Activated T-cell treated with anti-CD3 and anti-CD28 coated beads, Interleukin-2, amount 50 U/mL, for 4 hours (primary cell): ENCODE measurements at places on chromosomes 4 and X.

DNA sequence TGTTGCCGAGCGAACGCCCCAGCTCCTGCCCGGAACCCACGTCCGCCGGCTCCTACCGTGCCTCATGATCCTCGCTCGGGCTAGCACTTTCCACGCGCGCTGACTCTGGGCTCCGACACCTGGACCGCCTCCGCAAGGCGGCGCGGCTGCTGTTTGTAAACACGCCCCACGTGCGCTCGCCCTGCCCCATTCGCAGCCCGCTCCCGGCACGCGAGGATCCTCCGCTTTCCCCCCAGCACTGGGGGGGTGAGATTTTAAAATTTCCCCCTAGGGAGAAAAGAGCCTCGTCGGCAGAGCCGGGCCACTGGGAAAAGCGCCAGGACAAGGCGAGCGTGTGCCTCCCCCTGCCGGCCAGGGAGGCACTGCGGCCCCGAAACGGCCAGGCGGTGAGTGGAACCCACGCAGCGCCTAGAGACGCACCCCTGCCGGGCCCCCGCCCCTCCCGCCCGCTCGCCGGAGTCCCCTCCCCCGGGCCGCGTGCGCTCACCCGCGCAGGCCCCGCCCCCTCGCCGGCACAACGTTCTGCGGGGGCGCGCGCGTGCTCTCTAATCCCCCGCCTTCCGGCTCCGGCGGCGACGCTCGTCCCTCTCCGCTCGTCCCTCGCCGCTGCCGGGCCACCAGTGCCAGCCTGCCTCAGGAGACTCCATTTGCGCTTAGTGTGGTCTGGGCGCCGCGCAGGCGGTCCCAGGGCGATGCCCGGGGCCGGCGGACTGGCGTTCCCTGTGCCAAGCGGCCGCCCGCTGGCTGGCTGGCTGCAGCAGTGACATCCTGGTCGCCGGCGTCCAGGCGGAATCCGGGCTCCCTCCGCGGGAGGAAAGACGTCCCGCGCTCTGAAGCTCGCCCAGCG, at the start of gene TIGD2:
Gene TIGD2 (plus strand): TSS at position 548 of the 847 bp plus-strand sequence. CDS start 1,442 bp downstream, outside the sequence.
- peak; percentile 86 for DNase-seq

DNA sequence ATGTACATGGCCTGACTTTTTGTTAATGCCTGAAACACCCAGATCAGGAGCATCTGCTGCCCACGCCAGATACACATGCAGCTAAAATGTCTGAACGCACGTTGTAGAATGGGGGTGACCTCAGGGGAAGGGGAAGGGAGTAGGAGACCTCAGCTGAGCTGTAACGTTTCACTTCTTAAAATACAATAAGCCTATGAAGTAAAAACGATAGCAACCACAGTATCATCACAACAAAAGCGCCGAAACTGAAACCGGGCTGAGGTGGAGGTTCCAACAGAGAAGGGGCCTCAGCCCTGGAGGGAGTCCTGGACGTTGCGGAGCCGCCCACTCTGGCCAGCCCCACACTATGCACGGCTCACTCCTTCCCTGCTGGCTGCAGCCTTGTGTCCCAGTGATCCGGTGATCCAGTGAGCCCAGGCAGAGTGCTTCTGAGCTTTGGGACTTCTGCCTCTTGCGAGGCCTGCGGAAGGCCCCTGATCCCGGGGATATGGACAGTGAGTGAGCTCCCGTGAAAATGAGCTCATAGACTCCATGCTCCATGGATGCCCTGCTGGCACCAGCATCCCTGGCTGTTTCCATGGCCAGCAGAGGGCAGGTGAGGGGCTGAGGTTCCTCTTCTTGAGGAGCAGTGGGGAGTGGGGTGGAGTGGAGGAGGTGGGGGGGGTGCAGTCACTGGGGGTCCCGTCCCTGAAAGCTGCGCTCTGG, 52.0 kb downstream of the HMX1 start:
- DNase-seq = no peak

GRCh38 chr4:28755081-28755480, 1894.4 kb downstream of the STIM2 start:
- DNase-seq = no peak

DNA sequence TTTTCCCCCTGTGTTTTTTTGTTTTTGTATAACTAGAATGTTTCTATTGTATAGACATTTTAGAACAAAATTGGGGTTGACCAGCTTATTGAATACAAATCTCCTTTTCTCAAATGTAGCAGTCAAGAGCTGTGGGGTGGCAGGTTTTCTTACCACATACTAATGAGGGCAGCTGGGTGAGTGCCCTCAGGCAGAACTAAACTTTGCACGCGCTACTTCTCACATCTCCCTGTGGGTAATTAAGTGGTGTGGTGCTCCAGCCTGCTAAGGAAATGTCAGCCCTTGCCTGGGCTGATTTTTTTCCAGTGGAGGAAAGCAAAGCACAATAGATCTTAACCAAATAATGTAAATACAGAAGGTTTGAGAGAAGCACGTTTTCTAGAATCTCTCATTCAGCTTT, 717.6 kb upstream of the TENM3 start:
- no peak for DNase-seq

- DNase-seq = no peak
Measured at GRCh38 chr4:72567821-72568675, 973 bp downstream of the ADAMTS3 start.

DNA sequence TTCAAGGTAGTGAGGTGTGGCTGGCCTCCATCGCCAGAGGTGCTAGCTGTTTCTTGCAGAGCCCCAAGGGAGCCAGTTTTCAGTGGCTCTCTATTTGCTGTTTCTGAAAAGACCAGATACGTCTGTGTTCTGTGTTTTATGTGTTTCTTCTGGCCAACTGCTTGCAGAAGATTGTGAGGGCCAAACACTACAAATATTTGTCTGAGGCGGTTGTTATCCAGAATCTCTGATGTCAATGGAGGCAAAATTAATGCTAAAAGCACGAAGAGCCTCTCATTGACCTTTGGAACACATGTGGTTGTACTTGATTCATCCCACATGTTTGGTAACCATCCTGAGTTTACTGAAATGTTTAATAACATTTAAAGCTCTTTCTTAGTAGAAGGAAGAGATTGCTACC, 113.9 kb downstream of the CT47B1 start:
- DNase-seq = no peak

GRCh38 chrX:75596178-75596577, 73.3 kb upstream of the ZDHHC15 start:
- no peak for DNase-seq

- no peak for DNase-seq
Measured at GRCh38 chrX:1325515-1326116, 11.0 kb upstream of the IL3RA start.

- DNase-seq = no peak
Measured at GRCh38 chr4:158016511-158016910, 156.3 kb downstream of the GASK1B start.

GRCh38 chr4:174058846-174059245, 224.6 kb downstream of the FBXO8 start:
- DNase-seq = no peak

GRCh38 chrX:28582511-28582910, 4.7 kb upstream of the IL1RAPL1 start:
- DNase-seq = no peak

DNA sequence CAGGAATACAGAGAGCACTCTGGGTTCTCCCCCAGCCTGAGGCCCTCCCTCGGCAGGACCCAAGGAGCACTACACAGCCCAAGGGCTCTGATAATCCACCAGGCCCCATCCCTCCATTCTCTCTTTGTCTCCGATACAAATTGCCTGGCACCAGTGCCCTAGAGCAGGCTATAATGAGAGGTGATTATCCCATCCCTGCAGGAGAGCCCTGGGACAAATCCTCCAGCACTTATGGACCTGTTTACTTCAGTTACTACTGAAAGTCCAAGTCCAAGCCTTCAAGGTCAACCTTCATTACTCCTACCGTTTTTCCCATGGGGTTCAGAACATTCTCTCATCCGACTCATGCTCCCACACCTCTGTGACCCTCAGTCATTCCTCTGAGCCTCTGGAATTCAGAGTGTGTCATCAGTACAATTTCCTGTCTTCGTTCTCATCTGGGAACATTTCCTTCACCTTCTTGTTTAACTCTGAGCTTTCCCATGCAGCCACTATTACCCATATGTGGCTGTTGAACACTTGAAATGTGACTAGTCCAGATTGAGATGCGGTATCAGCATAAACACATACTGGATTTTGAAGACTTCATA, 299.0 kb downstream of the RAPGEF2 start:
- no peak for DNase-seq

DNA sequence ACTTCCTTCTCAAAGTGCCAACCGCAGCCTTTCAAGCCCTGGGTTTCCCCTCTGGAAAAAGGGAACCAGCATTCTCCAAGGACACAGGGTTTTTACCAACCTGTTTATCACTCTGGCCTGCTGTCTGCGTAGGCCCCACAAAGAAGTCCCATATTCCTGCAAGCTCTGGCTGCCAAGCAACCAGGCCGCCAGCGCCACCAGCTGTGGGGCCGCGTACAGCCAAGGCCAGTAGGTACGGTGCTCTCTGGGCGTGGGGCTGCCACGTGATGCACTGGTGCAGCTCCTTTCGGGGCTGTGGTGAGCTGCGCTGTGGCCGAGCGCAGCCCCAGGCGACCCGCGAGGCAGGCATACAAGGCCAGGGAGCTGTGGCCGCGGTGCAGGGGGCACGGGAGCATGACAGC, 22.1 kb downstream of the LUZP4 start:
- DNase-seq = no peak

GRCh38 chrX:18149454-18149853, 71.2 kb downstream of the BEND2 start:
- DNase-seq = no peak

- no peak for DNase-seq
Measured at GRCh38 chr4:145796346-145796745, 116.4 kb downstream of the C4orf51 start.

DNA sequence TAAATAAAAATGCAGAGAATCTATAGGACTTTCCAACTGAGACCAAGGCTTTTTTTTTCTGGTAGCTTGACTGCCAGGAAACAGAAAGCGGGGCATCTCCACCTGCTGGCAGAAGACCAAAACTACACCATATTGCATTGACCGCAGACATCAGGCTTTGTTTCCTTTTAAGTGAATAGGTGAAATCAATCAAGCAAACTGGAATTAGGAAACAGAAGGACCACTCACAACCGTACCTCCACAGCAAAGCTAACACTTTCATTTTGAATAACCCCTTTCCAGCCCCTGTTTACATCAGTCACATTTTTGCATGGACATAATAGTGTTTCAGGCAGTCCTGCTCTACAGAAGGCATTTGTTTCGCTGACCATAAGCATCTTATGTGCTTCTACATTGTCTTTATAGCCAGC, 218.2 kb downstream of the IDS start:
- DNase-seq = peak; percentile 32

DNA sequence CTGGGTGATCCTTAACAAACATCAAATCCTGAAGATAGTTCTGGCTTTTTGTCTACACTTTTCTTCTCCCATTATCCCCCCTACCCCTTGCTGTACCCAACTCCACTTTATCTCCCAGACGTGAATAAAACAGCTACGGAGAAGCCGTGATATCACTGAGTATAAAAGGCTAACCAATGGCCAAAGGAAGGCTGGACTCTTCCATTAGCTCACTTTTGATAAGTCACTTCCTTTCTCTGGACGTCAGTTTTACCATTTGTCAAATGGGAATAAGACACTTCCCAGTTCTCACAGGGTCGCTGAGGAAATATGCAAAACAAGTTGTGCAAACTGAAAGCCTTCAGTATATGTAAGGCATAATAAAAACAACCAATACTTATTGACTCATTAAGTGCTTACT, 38.6 kb upstream of the EDA2R start:
- DNase-seq = no peak

- DNase-seq = no peak
Measured at GRCh38 chrX:70176938-70177533, at the start of gene DGAT2L6. TSS of gene DGAT2L6 (plus strand) at chrX:70177483. CDS start at chrX:70177583, 100 bp downstream.

DNA sequence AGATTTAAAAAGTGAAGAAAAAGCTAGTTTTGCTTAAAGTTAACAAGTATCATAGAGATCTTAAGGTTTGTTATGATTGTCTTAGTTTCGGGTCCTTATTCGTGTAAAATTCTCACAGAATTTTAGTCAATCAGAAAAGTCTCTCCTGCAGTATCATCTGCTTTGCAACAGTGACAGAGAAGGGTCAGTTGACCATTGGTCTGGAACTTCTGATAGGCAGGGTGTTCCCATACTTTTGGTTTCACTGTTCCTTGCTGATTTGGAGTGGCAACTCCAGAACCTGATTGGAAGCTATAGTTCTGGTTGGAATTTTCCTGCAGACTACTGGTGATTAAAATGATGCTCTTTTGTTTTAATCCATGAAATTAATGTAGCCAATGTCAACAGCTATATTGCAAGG, 1.8 kb downstream of the IL15 start:
- no peak for DNase-seq

DNA sequence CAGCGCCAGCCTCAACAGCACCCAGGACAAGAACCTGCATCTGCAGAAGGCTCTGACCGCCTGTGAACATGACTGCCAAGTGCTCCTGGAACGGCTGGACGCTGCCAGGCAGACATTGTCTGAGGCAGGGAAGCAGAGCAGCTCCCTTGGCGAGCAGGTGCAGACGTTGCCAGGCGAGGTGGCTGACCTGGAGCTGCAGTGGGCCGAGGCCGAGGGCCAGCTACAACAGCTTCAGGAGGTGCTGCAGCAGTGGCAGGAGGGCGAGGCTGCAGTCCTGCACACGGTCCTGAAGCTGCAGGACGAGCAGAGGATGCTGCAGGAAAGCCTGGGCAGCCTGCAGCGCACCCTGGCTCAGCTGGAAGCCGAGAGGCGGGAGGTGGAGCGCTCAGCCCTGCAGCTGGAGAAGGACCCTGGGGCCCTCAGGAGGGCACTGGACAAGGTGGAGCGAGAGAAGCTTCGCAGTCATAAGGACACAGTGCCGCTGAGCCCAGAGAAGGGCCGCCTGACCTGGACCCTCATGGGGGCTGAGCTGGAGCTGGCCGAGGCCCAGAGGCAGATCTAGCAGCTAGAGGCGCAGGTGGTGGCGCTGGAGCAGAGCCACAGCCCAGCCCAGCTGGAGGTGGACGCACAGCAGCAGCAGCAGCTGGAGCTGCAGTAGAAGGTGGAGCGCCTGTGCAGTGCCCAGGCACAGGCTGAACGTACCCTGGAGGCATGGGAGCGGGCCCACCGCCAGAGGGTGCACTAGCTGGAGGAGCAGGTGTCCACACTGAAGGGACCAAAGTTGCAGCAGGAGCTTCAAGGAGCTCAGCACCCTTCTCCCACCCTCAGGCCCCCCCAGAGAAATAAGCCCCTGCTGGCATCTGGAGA, 16.4 kb downstream of the SMIM10L2A start:
- DNase-seq = no peak

GRCh38 chr4:2642968-2643367, 106.5 kb downstream of the FAM193A start:
- DNase-seq = no peak

DNA sequence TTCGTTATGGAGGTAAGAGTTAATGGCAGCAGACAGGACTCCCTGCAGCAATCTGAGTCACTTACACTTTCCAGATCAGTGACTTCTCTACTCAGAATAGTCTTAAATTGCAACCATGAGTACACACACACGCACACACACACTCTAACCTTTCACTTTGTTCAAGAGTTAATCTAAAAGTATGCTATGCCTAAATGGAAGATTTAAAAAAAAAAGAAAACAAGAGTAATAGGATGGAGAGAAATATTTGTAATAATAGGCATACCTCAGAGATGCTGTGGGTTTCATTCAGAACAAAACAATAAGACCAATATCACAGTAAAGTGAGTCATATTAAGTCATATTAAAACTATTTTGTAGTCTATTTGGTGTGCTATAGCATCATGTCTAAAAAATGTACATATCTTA, 969.1 kb upstream of the PCDH10 start:
- DNase-seq = no peak

GRCh38 chrX:47581731-47582647, at the start of gene TIMP1:
TSS of gene TIMP1 (plus strand) at chrX:47582436. CDS start at chrX:47583416, 980 bp downstream.
- DNase-seq = peak; percentile 79
